Activated CD8-positive, alpha-beta memory T cell treated with anti-CD3 and anti-CD28 coated beads for 48 hours (primary cell): ENCODE measurements at places on chromosomes 12 and 14.
A peak's percentile ranks its signal among the peaks of the same experiment; 100 is the strongest.

- peak; percentile 57 for DNase-seq
Measured at GRCh38 chr14:77053046-77053841, 24.7 kb upstream of the IRF2BPL start.

DNA sequence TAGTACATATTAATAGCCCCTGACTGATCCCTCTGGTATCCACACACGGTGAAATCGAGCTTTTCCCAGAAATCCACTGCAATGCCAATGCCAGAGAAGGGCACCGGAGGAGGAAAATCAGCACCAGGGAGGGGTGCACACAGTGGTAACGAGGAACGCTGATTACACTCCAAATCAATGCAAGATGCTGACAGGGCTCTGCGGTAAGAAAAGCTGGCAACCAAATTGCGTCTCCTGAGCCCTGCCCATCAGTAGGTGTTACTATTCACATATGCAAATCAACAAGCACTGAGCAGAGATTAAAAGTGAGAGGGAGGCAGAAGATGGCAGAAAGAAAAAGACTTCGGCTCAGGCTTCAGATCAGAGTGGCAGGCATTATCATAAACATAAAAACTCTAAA, 159.1 kb downstream of the RPS29 start:
- no peak for DNase-seq

GRCh38 chr14:75946785-75947184, 35.0 kb downstream of the TGFB3 start:
- DNase-seq: no peak

GRCh38 chr14:21796916-21797315, 123.3 kb upstream of the OR4E1 start:
- no peak for DNase-seq

DNA sequence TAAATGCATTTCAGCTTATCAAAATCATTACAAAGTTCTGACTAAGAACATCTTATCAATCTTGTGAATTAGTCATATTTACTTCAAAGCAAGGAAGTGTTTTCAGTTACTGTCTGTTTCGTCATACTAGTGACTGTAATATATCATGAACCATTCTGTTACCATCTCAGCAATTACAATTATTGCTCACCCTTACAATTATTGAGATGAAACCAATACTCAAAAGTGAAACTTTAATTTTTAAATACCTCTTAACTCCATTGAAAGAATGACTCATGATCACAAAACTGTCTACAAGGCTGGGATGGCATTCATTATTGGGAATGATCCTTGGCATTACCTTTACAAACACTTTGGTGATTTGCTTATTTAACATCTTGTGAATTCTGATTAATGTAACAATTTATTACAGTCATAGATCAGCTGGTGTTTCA, 90.3 kb downstream of the RPS6KA5 start:
- DNase-seq: no peak

GRCh38 chr12:103313894-103314293, 181.9 kb downstream of the C12orf42 start:
- no peak for DNase-seq

DNA sequence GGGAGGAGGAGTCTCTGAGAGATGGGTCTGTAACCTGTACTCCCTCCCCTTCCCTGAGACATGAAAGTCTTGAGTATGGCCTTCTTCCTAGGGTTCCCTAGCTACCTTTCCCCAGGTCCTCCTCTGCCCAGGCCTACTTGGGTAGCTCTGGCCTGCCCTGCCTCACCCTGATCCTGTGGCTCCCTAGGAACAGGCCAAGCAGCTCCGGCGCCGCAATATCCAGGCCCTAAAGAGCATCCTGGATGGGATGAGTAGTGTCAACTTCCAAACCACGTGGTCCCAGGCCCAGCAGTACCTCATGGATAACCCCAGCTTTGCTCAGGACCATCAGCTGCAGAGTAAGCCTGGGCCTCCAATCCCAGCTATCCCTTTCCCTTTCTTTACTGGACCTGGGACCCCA, 12.3 kb downstream of the PRPF40B start:
- DNase-seq: no peak

- DNase-seq: no peak
Measured at GRCh38 chr14:68386950-68387779, 405.7 kb downstream of the ZFP36L1 start.

- no peak for DNase-seq
Measured at GRCh38 chr14:97080991-97081390, 283.8 kb downstream of the VRK1 start.

GRCh38 chr14:104140463-104141331, 2.3 kb downstream of the KIF26A start:
- no peak for DNase-seq

GRCh38 chr12:11777451-11777850, 128.0 kb downstream of the ETV6 start:
- DNase-seq: no peak

- no peak for DNase-seq
Measured at GRCh38 chr12:45189766-45190403, 26.0 kb upstream of the ANO6 start.

GRCh38 chr12:109555431-109556315, 17.6 kb downstream of the MMAB start:
- DNase-seq: no peak

GRCh38 chr12:459430-460258, at the start of gene B4GALNT3:
B4GALNT3 (plus strand) TSS chr12:459939; CDS start chr12:460377, 438 bp downstream.
- DNase-seq: no peak

DNA sequence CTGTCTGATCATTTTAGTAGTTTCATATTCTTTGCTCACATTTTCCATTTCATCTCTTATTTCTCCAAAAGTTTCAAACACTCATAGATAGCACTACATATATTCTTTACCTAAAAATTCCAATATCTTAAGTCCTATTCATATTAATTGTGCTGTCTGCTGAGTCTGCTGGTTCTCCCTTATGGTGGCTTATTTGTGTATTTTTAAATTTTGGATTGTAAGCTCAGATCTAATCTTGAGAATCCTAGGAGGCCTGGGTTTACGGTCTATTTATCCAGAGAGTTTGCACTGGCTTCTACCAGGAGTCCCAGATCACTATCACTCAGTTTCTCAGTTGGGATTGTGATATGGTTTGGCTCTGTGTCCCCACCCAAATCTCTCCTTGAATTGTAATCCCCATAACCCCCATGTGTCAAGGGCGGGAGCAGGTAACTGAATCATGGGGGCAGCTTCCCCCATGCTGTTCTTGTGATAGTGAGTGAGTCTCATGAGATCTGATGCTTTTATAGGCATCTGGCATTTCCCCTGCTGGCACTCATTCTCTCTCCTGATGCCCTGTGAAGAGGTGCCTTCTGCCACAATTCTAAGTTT, 10.2 kb downstream of the NT5DC3 start:
- DNase-seq: no peak

DNA sequence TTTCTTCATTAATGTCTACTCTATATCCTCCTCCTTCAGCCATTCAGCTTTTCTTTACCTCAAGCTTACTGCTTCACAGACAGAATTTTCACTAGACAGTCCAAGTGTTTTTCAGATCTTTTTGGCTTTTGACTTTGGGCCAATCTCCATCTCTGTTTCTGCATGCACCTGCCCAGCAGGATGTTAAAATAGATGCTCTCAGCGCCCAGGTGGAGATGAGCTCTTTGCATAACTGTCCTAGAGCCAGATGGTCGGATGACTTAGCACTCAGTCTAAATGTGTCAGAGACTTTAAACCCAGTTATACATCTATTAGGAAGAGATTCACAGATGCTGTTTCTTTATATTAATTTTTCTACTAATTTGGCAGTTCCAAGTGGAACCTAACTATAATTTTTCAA, 80.3 kb upstream of the SSTR1 start:
- no peak for DNase-seq

DNA sequence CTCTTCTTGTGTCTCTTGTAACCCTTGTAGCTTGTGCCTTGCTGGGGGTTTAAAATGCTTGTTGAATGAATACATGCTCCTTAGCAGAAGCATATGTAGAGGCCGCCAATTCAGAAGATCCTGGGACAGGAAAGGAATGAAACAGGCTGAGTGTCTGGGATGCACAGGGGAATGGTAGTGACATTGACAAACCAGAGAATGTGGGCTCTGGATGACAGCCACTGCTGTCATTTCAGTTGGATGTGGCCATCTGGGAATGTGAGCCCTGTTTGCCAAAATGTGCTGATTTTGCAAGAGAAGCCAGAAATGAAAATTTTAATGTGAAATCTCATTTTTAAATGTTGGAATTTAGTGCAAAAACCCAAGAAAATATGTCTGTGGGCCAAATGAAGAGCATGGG, 136.8 kb downstream of the DACT1 start:
- DNase-seq: no peak

DNA sequence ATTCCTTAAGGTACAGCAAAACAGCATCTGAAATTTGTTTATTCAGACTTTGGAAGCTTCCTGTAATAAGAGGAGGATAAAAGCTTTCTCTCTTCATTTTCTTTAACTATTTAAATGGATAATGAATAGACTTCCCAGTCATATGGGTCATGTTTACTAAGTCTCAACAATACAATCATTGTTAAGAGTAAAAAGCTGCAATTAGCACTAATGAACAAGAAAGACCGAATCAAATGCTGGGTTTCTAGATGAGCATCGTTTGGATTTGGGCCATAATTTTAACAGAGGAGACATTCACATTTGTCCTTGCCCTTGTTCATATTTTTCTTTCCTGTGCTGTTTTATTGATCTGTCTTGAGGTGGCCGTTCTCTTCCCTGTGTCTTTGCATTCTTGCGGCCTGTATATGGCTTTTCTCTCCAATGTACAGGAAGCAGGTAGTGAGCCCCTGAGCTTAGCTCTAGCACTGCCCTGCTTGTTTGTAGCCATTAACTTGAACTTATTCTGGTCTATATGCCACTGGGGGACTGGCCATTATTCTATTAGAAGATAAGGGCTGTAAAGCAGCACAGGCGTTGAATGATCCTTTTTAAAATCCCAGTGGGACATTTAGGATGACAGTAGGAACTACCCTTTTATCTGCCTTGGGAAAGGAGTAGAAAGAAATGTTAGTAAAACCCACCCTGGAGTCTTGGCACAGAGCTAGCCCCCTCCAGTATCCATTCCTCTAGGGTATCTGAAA, 34.6 kb downstream of the ABHD12B start:
- DNase-seq: no peak

DNA sequence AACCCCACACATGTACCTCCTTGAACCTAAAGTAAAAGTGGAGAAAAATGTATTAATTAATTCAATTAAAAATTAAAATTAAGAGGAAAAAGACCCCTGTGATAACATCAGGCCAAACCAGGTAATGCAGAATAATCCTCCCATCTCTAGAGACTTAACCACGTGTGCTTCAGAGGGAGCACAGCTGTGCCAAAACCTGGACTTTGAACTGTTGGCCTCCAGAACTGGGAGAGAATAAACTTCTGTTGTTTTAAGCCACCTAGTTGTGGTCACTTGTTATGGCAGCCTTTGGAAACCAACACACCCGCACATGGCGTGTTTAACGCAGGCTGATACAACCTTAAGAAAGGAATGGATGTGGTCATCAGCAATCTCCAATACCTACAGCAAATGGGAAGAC, 23.8 kb downstream of the OAS2 start:
- DNase-seq: no peak

DNA sequence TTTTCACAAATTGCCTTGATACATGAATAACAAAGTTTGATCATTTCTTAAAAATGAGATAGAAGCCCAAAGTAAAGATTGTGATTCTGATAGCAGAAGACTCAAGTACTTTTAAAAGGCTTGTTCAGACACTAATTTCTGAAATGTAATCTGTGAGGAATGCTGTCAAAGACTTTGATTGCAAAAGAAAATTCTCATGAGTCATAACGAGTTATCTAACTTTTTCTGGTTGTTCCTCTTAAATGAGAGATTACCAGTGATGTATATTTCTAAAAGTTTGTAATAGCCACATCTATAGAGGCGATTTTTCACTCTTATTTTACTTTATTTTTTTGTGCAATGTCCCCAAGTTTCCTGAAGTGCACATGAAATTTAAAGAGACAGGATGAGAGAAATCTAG, 7.0 kb downstream of the PYGL start:
- DNase-seq: no peak

DNA sequence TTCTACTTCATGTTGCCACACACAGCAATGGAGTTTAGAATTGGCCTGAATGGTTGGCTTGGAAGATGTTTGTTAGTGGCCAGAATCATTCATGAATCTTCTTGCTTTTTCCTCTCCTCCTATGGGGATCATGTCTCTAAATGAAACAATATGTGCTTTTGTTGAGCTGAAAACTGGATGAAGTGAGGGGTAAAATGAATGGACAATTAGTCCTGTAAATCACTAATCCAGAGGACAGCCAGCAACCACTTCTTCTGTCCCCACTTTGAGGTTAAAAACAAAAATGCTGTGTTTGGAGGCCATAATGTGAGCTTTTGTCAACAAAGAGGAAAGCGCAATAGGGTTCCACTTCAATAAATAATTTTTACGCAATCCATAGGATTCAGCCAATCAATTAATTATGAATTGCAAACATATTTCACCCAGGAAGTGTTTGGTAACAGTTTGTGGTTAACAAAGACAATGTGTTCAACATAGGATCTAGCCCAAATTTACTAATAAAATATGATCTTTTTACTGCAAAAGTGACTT, 30.3 kb upstream of the AMIGO2 start:
- no peak for DNase-seq

- DNase-seq: no peak
Measured at GRCh38 chr14:58059126-58059525, 92.9 kb downstream of the ARMH4 start.

GRCh38 chr14:34174973-34175372, 224.1 kb upstream of the EGLN3 start:
- DNase-seq: no peak

DNA sequence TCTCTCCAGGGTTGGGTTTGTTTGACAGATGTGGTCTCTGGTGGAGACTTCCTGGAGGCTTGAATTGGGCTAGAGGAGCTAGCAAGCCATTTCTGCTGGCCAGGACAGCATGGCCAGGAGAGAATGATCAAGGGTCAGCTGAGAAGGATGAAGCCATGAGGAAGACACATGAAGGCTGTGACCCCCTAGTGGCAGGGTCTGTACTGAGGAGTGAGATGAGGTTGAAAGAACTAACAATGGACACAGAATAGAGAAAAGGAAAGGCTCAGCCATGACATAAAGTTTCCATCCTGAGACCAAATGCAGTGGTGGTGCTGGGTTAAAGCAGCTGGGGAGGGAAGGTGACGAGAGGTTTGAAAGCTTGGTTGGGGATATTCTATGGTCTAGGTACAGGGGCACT, 89.9 kb downstream of the NT5DC3 start:
- no peak for DNase-seq

GRCh38 chr12:52552055-52552454, 890 bp downstream of the KRT71 start:
- DNase-seq: no peak
